ENCODE measurements at places on chromosomes 11 and 22.

- DNase-seq, result no peak
Measured at GRCh38 chr11:1109918-1110705, 35.4 kb downstream of the MUC2 start.

- DNase-seq, result no peak
Measured at GRCh38 chr22:30507670-30508069, 2.2 kb upstream of the SEC14L4 start.

GRCh38 chr11:98725471-98725870 is 295.3 kb upstream of the CNTN5 start:
- no peak for DNase-seq

GRCh38 chr11:12160231-12160630 is 49.8 kb downstream of the MICAL2 start:
- no peak for DNase-seq

DNA sequence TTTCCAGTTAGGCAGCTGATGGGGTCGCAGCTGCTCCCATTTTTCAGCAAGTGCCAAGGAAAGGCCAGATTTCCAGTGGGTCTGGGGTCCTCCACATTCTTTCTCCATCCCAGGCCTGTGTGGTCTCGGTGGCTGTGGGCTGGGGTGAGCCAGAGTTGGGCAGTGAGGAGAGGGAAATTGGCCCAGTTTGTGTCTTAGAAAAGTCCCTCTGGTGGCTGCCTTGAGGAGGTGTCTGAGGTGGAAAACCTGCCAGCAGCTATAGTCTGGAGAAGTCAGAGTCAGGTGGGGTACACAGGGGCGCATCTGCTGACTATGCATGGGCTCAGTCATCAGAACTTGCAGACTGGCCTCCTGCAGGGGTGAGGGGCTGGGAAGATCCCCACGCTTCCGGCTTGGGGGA is 30.5 kb downstream of the MRGPRD start:
- no peak for DNase-seq

DNA sequence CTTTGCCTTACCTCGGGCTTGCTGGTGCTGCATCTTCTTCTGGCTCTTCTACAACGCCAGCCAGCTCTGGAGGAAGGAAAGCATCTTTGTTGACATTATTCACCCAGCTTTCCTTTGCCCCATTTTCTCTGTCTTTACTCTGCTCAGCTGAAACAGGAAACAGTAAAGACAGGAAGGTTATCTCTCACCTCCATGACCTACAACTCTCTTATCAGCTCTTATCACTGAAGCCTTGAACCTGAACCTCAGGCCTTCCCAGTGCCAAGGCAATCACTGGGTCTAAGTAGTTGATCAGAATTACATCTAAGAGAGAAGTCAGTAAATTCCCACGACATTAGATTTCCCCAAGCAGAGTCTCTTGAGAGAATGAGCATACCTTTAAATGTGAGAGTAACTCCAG is 59.6 kb upstream of the CCDC89 start:
- DNase-seq, result no peak

DNA sequence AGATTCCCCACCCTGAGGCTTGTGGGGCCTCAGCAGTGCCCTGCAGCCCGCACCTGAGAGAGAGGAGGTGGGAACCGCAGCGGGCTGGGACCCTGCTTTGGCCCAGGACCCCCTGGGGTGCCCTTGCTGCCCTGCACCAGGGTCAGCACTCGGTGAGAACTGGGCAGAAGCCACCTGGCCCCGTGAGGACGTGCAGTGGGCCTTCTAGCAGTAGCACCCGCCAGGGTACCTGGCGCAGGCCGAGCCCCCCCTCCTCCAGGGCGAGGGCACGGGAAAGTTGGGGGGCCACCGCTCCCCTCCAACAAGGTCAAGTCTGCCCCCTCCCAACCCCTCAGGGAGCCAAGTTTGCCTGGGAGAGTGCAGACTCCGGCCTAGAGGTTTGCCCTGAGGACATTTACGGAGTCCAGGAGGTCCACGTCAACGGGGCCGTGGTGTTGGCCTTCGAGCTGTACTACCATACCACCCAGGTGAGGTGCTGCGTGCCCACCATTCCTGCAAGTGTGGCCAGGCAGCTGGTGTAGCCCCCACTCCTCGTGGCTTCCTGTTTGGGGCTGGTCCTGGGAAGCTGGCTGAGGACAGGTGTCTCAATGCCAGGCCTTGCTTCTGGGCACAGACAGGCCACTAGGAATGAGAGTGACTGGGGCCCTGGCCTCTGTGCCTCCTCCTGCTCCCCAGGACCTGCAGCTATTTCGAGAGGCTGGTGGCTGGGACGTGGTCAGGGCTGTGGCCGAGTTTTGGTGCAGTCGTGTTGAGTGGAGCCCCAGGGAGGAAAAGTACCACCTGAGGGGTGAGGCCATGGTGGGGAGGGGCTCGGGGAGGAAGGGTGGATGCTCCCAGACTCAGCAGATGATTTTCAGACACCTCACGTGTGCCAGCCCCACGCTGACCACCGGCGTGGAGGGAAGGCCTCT is 3.5 kb downstream of the PGGHG start:
- no peak for DNase-seq

GRCh38 chr11:94519478-94520084 is 7.3 kb downstream of the C11orf97 start:
- DNase-seq, result no peak

- no peak for DNase-seq
Measured at GRCh38 chr11:70040869-70041501, 37.1 kb upstream of the ANO1 start.

DNA sequence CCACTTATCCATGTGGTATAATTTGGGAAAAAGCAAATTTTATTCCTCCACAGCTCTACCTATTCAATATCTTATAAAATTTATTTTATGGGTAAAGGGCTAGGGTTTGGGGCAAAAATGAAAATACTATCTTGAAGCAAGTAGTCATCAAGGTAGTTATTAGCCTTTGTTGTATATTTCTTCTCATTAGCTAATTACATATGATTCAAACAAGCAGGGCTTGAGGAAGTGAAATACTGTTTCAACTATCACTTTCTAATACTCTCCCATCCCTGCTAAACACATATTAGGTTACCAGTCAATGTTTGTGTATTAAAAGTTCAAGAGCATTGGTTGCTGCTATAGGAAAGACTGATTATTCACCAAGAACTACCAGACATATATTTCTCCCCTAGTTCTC is 517.3 kb downstream of the METTL15 start:
- no peak for DNase-seq

DNA sequence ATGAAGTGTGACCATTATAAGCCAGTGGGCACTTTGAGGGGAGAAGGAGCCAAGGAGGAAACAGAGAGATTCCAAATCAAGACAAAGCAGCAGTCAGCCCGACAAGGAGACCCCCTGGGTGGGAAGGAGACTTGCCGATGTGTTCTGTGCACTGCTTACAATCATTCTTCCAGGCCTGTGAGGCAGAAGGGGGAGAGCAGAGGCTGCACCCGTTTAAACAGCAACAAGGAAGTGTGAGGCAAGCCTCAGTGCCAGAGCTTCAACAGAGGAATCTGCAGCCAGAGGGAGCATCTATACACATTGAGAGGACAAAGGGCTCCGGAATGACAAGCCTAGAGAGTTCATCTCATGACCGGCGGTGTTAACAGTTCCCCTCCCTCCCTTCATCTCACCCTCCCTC is 121.1 kb downstream of the NXPE2 start:
- DNase-seq, result no peak

DNA sequence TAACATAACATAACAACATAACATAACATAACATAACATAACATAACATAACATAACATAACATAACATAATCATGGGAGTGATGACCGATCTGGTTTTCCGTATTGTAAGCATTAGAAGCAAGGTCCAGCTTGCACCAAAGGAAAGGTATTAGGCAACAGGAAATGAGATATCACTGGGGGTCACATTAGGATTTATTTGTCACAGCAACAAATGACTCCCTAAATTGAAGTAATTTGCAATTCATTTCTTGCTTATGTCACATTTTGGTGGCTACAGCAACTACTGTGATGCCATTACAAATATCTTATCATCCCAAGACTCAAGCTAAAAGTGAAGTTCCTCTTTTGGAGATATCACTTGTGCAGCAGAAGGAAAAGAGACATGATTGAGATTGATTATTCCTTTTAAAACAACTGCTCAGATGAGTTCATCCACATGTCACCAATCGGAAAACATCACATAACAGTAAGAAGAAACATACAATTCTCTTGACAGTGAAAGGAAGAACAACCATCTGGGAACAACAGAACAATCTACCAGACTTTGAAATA is 1331.1 kb upstream of the RAG2 start:
- no peak for DNase-seq

DNA sequence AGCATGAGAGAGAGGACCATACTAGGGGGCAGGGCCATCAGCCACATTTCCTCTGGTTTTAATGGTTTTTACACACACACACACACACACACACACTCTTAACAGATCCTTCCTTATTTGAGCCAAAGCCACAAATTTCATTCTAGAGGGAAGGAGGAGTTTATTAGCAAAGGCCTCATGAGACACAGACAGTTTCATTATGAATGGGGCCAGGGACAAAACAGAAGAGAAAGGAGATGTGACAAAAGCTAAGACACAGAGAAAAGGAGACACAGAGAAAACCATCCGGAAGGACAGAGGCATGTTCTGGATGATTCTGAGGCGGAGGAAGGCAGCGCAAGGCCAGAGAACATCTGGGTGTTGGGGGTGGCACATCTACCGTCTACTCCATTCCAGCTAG is 32.2 kb upstream of the ARFGAP3 start:
- DNase-seq, result no peak

- no peak for DNase-seq
Measured at GRCh38 chr11:119315131-119316015, 1.6 kb downstream of the MCAM start.

GRCh38 chr22:44330744-44331660 is 18.3 kb upstream of the SHISAL1 start:
- no peak for DNase-seq
